ENCODE measurements at places on chromosomes 2 and 18.

- DNase-seq, result no peak
These were observed 91.5 kb downstream of the LIMS1 start for GRCh38 chr2:108625828-108626195.

GRCh38 chr18:36211612-36212065 is 24.3 kb downstream of the MOCOS start:
- DNase-seq, result no peak

- DNase-seq, result no peak
These were observed 2.1 kb downstream of the TMEM247 start for GRCh38 chr2:46481198-46482193.

DNA sequence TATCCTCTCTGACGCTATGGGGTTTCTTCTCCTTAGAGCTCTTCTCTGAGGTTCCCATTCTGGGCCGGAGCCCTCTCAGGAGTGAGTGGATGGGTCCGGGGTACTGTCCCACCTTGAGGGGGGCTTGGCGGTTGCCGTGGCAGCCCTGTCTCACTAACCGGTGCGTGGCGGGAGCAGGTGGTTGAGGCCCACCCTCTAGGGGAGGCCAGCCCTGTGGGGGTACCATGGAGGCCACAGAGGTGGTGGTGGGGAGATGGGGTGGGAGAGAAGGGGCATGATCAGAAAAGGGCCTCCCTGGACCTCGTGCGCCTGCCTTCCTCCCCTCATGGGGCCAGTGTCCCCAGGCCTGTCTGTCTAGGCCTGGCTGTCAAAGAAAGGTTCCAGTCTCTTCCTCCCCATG is 22.3 kb downstream of the IGFBP5 start:
- no peak for DNase-seq

- no peak for DNase-seq
These were observed 6.9 kb downstream of the LRRC30 start for GRCh38 chr18:7237673-7238272.

DNA sequence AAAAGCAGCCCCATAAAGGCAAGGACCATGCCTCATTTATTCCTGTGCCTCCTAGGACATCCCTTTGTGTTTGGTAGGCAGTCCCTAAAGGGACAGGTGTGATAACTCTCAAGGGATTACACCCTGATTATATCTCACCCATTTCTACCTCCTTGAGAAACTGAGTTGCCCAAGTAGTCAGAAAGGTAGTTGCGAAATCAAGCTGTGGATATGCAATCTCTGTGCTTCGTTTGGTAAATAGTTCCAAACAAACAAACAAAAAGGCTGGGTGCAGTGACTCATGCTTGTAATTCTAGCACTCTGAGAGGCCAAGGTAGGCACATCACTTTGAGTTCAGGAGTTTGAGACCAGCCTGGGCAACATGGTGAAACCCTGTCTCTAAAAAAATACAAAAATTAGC is 100.2 kb upstream of the ARL5A start:
- no peak for DNase-seq

GRCh38 chr18:11902522-11903292 is 5.4 kb downstream of the MPPE1 start:
- no peak for DNase-seq

GRCh38 chr2:113012436-113013335 is 7.4 kb downstream of the IL36A start:
- DNase-seq, result no peak

DNA sequence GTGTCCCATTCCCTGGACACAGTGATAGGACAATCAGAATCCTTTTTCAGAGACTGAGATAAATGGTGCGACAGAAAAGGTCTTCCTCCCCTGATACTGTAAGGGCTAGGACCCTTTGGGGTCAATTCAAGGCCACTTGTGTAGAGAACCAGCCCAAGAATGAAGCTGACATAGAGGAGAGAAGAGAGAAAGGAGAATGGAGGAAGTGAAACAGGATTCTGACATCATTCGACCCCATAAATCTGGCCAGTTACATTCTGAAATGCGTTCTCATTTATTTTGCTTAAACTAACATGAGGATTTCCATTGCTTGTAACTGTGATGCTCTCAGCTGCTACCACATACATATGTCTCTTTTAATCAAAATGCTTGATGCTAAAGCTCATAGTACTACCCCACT is 148.1 kb downstream of the TMEM163 start:
- DNase-seq, result no peak

GRCh38 chr2:133711201-133711600 is 142.9 kb upstream of the NCKAP5 start:
- DNase-seq, result no peak
